ENCODE measurements at places on chromosomes 13 and 19.

GRCh38 chr13:66365101-66365500, 865.0 kb downstream of the PCDH9 start:
- DNase-seq, result no peak

GRCh38 chr19:53865523-53865917, 2.2 kb upstream of the MYADM start:
- DNase-seq, result no peak

DNA sequence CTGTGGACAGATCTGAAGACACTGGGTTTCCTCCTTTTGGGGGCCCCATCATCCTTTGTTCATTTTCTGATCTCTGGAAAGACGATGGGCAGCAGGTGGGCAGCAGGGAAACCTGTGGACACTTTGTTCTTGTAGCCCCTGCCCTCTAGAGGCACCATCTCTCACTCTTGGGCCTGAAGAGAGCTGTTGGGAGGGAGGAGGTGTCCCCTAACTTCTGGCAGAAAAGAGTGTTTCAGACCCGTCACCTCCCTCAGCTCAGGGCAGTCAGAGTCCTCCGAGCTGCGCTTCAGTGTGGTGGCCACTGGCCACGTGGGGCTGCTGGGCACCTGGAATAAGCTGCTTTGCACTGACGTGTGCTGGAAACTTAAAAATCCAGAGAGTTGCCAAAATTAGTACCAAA, 26.9 kb upstream of the RNF17 start:
- no peak for DNase-seq

GRCh38 chr13:19791953-19792537, 9.3 kb upstream of the PSPC1 start:
- no peak for DNase-seq

DNA sequence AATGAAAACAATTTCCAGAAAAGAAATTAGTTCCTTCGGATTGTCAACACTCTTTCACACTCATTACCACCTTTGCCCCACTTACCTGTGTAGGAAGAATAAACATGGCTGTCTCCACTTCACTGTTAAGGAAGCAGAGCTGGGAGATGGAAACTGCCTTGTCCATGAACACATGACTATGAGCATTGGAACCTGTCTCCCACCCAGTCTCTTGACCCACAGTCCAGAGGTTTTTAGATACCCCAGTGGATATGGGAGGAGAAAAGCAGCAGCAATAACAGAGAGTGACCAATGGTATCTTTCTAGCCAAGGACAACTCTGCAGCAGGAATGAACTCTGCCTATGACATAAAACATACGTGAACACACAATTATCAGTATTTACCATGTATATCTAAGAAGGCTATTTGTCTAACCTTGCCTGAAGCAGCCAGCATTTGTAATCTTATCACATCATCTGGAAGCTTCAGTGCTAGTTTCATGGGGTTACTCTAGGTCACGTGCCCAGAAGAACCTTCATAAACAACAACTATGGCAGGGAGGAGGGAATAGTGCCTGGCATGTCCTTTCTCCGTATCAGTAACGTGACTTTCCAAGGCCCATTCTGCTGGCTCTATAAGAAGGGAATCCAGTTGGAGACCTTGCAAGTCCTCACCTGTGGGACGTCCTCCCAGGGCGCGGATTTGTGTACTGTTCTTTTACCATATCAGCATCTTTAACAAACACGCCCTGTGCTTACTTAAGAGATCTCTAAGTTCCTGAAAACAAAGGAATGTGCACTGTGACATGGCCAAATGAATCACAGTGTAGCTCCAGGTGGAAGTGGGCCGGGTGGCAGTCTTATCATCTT, 221.8 kb upstream of the UBL3 start:
- no peak for DNase-seq

- DNase-seq, result no peak
Measured at GRCh38 chr13:90974249-90974975, 373.1 kb upstream of the MIR17HG start.

DNA sequence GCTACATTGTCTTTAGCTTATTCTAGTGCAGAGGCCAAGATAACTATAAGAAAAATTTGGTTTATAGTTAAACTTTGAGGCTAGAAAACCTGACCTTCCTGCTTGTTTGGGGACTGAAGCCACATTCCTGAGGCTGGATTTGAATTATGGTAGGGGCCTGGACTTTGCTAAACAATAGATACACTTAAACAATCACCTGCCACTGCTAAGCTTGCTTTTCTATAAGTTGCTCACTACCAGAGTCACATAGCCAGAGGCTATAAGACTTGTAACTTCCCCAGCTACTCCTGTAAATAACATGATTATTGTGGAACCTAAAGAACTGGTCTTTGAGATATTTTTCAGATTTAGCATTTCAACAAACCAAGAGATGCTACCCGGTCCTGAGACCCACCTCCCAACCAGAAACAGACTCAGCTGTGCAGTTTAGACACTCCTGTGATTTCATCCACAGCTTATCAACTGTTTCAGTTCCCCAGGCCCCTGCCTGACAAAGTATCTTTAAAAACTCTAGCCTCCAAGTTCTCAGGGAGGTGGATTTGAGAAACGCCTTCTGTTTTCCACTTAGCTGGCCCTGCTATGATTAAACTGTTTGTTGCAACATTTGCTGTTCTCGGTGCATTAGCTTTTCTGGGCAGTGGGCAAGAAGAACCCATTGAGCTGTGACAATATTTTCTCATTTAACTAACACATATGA, 77.7 kb downstream of the MIPEP start:
- peak; percentile 14 for DNase-seq

GRCh38 chr13:89199138-89199537, 1528.0 kb downstream of the SLITRK5 start:
- no peak for DNase-seq
